Stimulated activated CD4-positive, alpha-beta T cell treated with anti-CD3 and anti-CD28 coated beads, Interleukin-4, amount 100 ng/mL, for 4 hours (primary cell): ENCODE measurements at places on chromosomes 1 and 21.
A peak's percentile ranks its signal among the peaks of the same experiment; 100 is the strongest.

DNA sequence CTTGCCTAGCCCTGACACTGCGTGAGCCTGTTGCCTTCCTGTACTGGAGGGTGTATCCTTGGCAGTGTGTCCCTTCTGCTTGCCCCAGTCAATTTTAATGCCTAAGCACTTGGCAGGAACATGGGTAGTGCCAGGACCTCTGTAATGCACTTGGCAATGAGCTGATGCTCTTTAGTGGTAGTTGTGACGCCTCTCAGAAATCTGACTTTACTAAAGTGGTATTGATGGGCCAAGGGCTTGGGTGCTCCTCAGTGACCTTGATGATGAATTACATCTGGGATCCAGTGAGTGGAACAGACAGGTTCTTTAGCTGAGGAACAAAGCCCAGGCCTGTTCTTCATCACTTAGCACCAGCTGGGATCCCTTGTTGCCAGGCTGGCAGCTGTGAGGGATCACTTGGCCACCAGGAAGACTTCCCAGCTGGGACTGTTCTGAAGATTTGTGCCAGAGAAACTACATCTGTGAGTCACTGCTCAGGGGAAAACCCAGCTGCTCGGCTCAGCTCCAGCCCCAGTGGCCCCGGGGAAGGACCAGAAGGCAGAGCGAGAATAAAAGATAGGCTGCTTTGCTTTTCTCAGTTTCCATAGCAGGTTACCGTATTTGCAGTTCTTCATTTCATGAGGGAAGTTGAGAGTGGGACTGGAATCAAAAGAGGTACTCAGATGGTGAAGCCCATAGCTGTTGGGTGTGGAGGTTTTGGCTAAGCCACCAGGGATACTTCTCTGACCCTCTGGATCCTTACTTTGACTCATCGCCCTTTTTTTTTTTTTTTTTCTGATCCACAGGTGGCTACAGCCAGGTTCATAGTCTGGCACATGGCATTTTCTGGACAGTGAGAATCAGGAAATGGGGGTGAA lies 28.5 kb upstream of the KCNA2 start:
- peak; percentile 63 for DNase-seq

- no peak for DNase-seq
Measured at GRCh38 chr1:214958486-214958885, 124.1 kb upstream of the KCNK2 start.

DNA sequence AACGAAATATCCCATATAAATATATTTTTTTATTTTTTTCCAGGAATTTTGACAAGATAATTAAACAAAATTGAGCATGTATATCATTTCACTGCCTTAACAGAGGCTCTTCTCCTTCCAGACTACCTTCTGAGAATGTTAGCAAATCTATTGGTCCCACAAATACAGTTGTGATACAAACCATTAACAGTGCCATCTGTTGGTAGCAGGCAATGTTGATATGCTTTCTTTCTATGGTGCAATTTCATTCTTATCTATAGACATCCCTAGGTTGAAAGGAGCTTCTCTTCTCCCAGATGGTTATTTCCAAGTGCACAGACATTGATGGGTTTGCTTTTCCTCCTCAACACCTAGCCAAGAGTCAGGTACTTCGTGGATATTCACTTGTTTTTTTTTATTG lies 303.6 kb downstream of the USH2A start:
- DNase-seq = no peak

GRCh38 chr21:42401820-42402251 lies 1.9 kb upstream of the UBASH3A start:
- DNase-seq = no peak

DNA sequence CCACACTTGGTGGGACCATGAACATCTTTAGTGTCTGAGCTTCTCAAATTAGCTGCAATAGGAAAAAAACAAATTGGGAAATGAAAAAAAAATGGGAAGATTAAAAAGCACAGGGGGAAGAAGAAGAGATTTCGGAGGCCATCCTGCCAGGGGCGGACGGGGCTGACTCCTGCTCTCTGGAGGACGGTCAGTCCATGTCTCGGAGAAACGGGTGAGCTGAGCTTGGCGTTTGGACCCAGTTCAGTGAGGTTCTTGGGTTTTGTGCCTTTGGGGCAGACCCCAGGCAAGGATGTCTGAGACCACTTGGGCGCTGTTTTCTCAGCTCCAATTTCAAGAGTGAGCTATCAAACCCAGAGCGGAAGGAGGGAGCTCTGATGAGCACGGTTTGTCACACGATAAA lies 123.9 kb downstream of the PRDM2 start:
- DNase-seq = no peak

GRCh38 chr1:172351754-172352161 lies 68.7 kb upstream of the C1orf105 start:
- DNase-seq = no peak

DNA sequence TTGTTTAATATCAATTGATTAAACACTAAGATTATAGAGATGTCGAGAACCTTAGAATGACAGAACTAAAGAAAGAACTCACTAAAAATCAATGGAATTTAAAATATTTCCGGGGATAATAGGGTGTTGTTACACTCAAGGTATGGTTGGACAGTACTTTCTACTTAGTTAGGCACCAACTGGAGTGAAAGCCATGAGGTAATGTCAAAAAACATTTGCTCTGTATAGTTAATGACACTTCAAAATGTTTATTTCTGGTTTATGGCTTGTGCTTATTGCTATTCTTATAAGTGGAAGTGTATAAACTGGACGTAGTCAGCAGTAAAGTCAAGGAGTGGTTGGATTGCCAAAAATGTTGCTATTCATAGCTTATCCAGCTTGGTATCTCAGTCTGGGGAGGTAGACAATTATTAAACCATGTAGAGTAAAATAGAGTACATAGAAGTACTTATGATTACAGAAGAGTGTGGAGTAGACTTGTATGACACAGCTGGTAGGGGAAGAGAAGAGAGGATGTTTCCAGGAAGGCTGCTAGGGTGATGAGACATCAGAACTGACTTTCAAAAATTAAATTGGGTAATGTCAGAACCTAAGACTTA lies 56.5 kb upstream of the BMP8A start:
- DNase-seq = no peak

DNA sequence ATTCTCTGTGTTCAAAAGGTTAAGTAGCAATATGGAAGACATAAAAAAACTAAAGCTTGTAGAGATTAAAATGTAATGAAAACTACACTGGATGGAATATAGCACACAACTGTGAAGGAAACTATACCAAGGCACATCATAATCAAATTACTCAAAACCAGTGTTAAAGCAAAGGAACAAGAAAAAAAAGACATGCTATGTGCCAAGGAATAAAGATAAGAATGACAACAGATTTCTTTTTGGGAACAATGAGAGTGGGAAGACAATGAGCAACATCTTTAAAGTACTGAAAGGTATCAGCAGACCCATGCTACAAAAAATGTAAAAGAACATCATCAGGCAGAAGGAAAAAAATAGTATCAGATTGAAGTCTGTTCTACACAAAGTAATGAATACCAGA lies 157.8 kb downstream of the VPS13D start:
- no peak for DNase-seq

DNA sequence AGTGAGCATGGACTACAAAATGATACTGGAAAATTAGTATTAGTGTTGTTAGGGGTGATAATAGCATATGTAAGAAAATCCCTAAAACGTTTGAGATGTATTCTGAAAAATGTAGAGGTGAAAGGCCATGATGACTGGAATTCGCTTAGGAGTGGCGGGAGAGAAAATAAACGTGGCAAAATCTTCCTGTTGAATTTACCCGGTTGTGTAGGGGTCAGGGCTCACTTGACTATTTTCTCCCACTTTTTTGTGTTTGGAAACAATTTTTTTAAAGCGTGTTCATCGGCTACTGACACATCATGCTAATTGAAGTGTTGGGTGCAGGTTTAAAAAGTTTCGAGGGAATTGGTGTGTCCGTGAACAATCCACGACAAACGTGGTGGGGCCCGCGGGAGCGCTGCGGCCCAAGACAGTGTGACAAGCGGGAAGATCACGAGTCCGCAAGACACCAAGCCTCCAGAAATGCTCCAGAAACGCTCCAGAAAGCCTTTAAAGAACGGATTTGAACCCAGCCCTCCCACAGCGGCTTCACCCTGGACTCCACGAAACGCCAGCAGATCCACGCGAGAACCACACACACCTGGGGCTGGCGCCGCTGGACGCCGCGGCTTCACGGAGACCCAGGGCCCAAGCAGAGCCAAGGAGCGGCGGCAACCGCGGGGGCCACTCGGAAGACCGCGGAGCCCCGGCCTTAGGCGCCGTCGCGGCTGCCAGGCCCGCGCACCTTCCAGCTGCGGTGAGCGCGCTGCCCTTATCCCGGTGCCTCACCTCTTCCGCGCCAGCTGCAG lies 573 bp downstream of the PSMG1 start:
- no peak for DNase-seq

DNA sequence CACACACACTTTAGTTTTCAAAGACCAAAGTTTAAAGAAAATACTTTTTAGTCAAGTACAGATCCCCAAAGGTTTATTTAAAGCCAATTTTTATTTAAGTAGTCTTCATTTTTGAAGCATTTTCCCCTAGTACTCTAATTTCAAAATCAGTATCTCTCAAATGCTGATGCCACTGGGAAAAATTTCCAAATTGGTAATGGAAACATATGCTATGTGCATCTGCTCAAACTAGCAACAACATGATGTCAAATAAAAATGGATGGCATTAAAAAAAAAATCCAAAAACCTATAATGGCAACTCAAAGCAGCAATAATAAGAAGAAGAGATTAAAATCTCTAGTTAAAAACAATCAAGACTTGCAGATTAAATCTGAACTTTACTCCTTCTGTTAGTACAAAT lies 58.6 kb downstream of the ZNHIT6 start:
- no peak for DNase-seq

DNA sequence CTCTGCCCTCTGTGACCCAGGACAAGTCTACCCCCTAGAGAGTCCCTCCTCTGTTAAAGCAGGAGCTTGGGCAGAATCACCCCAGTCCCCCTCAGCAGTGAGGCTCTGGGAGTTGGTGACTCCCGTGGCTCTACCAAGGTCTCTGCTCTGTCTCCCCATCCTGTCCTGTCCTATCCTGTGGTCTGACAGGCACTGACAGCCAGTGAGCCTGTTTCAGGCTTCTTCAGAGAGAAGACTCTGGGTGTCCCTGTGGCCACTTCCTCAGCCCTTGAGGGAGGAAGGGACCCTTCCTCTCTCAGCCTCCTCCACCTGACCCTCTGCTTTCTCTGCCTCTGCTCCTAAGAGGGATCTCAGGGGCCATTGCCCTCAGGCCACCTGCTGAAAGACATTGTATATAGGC lies 148.7 kb downstream of the FCRL5 start:
- no peak for DNase-seq

DNA sequence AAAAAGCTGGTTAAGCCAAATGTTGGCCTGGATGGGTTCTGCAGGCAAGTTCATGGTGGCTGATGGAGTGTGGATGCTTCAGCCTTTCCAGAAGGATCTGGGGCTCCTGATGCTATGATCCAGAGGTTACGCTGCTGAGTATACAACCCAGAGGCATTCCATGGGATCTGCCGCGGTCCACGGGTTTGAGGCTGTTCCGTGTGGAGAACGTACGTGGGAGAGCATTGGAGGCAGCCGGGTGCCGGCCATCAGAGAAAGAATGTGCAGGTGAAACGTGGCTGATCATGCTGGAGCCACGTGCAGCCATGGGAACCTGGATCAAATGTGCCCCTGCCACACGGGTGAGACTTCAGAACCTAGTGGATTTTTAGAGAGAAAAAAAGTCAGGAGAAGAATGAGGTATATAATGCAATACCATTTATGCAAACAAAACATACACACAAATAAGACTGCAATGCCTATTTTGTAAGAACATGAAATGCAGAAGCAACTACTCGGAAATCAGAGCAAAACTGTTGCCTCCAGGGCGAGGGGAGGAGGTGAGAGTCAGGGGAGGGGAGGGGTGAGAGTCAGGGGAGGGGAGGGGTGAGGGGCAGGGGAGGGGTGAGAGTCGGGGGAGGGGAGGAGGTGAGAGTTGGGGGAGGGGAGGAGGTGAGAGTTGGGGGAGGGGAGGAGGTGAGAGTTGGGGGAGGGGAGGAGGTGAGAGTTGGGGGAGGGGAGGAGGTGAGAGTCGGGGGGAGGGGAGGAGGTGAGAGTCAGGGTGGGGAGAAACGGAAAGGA lies 116.5 kb upstream of the C1orf174 start:
- no peak for DNase-seq

- no peak for DNase-seq
Measured at GRCh38 chr1:98086156-98086555, 165.3 kb upstream of the DPYD start.

- DNase-seq = no peak
Measured at GRCh38 chr1:231423648-231424047, 1.6 kb upstream of the EGLN1 start.

- DNase-seq = no peak
Measured at GRCh38 chr1:161096530-161096929, 1.6 kb upstream of the KLHDC9 start.

- DNase-seq = no peak
Measured at GRCh38 chr1:227621211-227621610, 57.9 kb downstream of the ZNF678 start.

DNA sequence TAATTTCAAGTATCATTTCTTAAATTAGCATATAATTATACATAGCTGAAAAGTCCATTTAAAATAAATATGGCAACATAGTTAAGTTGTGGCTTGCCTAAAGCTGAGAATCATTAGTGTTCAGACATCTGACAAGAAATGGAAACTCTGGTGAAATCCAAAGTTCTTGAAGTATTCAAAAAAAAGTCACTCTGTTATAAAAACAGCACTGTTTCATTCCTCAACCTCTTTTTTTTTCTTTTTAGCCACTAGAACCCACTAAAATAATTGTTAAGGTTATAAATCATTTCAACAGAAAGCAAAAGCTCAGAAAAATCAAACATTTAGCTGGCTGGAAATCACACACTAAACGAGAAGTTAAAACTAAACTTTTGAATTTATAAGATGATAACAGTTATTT lies 476.7 kb downstream of the LTN1 start:
- no peak for DNase-seq
